ENCODE measurements at places on chromosomes 5 and 9.

DNA sequence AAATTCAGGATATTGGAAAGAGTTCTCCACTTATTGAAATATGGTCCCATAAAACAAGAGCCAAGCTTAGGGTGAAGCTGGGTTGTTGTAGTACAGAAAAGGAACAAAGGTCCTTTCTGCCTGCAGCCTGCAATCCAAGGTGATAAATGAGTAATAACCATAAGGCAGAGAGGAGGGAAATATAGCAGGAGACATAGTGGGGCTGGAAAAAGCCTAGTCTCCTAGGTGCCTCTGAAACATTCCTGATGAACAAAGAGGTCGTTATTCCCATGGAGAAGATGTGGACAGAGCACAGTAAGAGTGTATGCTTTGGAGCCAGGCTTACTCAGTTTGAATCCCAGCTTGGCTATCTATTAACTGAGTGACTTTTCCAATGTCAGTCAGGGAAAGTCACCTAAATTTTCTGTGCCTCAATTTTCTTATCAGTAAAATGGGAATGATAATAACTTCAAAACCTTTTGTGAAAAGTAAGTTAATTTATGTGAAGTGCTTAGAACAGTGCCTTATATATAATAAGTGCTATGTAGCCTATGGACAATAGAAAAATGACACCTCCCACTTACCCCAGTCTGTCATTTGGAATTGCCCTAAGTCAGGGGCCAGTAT, 110.8 kb upstream of the GRIN3A start:
- DNase-seq: no peak

DNA sequence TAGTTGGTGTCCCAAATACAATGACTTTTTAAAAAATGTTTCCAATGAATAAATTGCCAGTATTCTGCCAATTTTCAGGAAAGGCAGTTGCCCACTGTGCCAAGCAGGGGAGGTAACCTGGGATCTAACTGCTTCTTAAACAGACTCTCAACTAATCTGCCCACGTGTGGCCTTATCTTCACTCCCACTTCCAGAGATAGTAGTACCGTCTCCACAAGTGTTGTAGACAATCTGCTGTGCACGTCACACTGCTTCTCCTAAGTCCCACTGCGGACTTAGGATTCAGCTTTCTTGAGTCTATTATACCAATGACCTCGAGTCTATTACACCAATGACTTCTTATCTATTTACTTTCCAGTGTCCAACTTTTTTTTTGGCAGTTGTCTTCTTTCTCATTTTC, 21.2 kb downstream of the POU4F3 start:
- DNase-seq: no peak

DNA sequence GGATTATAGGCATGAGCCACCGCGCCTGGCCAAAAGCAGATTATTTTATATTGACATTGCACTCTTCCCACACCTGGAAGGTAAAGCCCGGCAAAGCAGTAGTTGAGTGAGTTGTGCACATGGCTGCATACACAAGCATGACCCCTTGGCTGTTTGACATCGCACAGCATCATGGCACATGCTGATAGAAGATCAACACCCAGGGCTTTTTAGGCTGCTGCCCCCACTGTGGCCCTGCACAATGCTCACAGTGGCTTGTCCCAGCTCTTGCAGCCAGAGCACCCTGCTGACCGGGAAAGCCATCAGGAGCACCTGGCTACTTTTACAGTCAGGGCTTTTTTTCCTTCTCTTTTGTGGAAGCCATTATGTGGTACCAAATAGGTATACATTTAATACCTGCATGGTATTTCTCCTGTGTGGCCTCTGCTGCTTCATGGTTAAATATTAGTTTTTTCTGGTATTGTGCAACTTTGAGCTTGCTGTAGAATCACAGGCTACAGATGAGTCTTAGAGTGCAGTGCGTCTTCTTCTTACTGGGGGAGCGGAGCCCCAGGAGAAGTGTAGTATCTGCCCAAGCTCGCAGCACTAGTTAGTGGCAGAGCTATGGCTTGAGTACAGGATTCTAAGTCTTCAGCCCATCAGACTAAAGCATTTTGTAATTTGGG, 264.5 kb downstream of the AOPEP start:
- DNase-seq: no peak

DNA sequence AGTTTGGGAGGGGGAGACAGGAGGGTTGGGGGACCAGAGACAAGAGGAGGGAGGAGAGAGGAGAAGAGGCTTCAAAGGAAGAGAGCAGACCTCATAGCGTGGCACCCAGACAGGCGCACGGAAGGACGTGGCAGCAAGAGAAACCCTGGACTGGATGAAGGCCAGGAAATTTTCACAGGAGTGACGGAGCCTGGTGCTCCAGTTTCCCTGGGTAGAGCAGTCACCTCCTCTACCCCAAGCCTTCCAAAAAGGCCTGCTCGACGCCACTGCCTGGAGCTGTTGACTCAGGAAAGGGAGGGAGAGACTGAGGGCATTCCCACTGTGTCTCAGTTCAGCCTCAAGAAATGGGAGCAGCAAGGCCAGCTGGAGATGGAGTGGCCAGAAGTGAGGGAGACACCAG, 19.3 kb downstream of the AK8 start:
- no peak for DNase-seq

DNA sequence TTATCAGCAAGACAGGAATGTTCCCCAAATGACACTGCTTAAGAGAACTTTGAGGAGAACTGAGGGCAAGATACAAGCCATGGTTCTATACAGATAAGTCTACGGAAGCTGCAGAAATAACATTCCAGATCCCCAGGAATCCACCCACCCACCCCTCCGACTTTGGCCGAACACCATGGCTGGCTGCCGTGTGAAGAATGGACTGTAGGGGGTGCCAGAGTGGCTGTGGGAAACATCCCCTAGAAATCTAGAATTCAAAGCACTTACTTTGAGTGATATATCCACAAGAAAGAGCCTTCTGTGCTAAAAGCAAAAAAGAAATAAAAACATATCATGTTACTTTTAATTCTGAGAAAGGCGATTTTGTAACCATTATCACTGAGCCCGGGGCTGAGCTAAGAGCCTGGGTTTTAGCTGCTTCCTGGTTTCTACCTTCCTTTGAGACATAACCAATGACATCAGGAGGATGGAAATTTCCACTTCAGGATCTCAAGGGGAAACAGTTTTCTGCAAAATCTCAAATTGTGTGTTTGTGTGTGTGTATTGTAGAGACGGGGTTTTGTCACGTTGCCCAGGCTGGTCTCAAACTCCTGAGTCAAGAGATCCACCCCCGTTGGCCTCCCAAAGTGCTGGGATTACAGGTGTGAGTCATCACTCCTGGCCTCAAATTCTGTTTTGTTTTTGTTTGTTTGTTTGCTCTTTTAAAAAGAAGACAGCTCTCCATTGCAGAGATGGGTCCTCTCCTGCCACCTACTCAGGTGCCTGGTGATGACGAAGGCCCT, 36.4 kb downstream of the GGTA1 start:
- DNase-seq: no peak

DNA sequence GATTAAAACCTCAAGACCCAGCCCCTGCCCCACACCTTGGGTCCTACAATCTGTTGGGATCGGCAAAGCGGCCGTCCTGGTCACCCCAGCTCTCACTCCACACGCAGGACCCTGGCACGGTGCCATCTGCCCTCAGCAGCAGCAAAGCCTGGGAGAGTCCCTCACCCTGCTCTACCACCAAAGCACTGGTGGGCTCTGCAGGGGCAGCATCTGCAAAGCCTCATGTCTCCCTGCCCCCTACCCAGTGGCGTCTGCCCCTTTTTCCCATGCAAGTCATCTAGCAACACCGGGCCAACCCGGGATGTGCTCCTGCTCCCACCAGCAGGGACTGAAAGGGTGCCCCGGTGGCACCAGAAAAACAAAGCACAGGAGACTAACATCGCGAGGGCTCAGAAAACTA, 19.6 kb upstream of the CNOT6 start:
- no peak for DNase-seq
